ENCODE measurements at places on chromosomes 12 and 14.

GRCh38 chr12:107355004-107355565 lies 261.7 kb upstream of the CRY1 start:
- no peak for DNase-seq

GRCh38 chr12:91335699-91336098 lies 153.1 kb upstream of the DCN start:
- no peak for DNase-seq

DNA sequence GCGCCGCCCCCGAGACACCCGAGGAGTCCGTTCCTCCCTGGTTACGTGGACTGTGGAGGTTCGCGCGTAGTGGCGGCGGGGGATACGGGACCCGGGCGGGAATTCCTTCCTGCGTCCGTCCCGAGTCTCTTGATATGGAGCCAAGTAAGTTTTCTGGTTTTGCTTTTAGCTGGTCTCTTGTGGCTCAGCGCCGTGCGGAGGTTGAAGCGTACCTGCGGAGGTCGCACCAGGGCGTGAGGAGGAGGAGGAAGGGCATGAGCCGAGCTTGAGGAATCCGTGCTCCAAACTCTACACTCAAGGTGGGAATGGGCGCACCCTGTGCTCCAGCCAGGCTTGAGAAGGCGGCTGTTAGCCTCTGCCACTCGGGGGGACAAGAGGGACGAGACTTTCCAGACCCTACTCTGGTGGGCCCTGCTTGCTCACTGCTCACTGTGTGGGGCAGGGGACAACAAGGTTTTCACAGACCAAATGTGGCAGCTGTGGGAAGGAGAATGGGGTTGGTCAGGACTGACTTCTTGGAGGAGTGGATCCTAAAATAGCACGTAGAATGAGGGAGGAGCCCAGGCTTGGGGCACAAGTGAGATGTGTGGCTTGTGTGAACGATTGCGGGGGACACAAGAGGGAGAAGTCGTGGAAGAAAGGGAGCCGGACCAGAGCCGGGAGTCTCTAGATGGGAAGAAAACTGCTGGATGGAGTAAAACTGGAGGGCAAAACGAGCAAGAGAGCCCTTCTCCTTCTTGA lies 577 bp downstream of the ATG101 start:
- no peak for DNase-seq

- no peak for DNase-seq
Observed at GRCh38 chr14:26191671-26192070, 406.2 kb downstream of the NOVA1 start.

GRCh38 chr14:52442166-52442565 lies 110.1 kb downstream of the TXNDC16 start:
- DNase-seq = no peak

DNA sequence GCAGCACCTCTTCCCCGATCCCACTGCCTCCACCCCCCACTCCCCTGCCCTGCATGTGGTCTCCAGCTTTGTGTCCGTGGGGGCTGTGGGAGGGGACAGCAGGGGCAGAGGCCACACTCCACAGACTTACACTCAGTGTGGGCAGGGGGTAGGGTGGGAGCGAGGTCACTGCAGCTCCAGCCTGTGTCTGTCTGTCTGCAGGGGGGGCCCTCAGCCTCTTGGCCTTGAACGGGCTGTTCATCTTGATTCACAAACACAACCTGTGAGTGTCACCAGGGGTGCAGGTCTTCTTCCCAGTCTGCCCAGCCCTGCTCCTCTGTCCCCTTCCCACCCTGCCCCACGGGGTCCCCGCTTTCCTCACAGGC lies 6.5 kb downstream of the NOC4L start:
- no peak for DNase-seq

DNA sequence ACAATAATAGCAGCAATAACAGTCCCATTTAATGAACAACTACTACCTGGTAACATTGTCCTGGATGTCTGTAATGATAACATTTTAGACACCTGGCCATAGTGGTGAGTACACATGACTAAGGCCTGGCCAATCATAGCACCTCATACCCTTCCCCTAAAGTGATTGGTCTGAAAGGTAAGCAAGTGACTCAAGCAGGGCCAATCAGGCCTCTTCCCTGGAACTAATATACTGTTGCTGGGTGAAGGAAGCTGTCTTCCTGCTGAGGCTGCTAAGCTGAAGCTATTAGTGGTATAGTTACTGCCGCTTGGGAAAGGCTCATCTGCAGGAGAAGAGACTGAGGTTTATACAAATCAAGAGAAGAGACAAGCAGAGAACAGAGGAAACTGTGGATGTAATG lies 18.7 kb upstream of the NOS1 start:
- no peak for DNase-seq

- peak; percentile 4 for DNase-seq
Observed at GRCh38 chr12:13250416-13250815, 53.9 kb downstream of the EMP1 start.

- DNase-seq = no peak
Observed at GRCh38 chr14:67574156-67574555, 25.9 kb downstream of the PIGH start.

DNA sequence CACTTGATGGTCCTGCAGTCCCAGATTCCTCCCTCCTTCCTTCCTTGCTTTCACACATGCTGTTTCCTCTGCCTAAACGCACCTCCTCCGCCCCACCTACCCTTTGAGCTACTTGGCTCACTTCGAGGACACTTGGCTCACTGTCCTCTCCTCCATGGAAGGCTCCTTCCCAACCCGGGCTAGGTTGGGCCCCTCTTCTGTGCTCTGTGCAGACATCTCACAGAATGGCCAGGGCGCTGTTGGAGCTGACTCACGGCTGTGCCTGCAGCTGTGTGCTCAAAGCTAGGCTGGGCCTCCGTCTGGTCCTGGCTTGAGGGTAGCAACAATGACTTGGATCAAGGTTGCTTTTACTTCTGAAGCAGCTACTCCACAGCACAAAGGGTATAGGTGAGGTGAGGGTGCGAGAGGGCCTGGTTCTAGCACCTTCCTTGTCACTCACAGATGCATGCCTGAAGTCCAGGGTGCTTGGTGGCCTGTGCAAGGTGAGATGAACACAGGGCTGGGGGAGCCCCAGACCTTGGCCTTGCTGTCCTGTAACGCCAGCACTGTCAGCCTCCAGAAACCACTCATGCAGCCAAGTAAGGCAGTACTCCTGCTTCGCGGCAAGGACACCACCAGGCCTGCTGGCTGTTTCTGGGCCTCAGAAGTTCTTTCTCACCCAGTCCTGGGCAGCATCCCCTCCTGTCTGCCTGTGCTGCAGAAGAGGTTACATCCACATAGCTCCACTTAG lies 61.8 kb downstream of the GALNT16 start:
- no peak for DNase-seq

DNA sequence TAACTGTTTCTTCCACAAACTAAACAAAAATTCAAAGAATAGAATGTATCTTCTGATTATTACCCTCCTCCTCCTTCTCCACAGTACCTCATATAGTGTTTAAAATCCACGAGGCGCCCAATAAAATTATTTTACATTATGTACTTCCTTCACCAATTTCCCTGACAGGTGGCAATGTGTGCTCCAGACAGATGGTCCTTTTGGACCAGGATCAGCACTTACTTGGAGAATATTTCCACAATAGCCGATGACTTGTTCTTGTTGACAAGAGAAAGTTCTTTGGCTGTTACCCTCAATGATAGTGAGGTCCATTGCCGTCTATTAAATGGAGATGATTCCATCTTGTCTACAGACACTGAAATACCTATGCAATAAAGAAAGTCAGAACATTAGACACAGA lies 34.9 kb downstream of the LIMA1 start:
- DNase-seq = no peak

GRCh38 chr14:74423246-74423645 lies 2.8 kb downstream of the SYNDIG1L start:
- DNase-seq = no peak

- DNase-seq = no peak
Observed at GRCh38 chr12:114694436-114695304, 10.7 kb upstream of the TBX3 start.

- DNase-seq = peak; percentile 74
Observed at GRCh38 chr14:105087963-105088811, 23.0 kb upstream of the GPR132 start.

DNA sequence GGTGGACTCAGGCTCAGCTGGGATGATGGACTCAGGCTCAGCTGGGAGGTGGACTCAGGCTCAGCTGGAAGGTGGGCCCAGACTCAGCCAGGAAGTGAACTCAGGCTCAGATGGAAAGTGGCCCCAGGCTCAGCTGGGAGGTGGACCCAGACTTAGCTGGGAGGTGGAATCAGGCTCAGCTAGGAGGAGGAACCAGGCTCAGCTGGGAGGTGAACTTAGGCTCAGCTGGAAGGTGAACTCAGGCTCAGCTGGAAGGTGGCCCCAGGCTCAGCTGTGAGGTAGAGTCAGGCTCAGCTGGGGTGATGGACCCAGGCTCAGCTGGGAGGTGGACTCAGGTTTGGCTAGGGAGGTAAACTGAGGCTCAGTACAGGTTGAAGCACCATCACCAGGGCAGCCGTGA lies 21.8 kb upstream of the C14orf180 start:
- DNase-seq = no peak

DNA sequence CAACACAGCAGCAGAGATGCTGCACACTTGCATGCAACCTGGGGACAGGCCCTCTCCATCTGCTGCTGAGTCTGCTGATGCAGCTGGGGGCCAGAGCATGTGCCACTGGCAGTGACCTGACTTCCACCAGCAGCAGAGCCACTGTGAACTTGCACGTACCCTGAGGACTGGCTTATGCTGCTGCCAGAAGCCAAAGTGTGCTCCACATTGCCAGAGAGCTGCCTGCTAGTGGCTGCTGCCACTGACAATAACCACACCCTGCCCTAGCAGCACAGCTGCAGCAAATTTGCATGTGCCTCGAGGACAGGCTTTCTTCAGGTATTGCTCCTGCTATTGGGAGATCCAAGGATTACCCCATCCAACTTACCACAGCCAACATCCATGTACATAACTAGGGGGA lies 4.5 kb upstream of the PRR4 start:
- DNase-seq = no peak

- DNase-seq = no peak
Observed at GRCh38 chr14:99217066-99217955, 54.7 kb downstream of the BCL11B start.

GRCh38 chr12:2161473-2161872 lies 108.7 kb downstream of the CACNA1C start:
- no peak for DNase-seq

GRCh38 chr12:93002293-93003054 lies 73.4 kb upstream of the EEA1 start:
- DNase-seq = no peak

DNA sequence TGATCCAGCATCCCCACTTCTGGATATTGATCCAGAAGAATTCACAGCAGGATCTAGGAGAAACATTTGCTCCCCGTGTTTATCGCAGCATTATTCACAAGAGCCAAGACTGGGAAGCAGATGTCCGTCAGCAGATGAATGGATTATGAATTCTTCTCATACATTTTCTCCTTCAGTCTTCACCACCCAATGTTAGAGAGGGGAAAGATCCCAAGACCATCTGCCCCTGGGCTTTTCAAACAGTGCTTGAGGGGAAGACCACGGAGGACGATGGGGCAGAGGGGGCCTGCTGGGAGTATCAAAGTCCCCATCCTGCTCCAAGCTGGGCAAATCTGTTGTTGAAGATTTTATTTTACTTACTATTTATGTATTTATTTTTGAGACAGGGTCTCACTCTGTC lies 41.1 kb downstream of the SERPINA3 start:
- no peak for DNase-seq

GRCh38 chr12:95484524-95484923 lies 10.6 kb downstream of the METAP2 start:
- DNase-seq = no peak

GRCh38 chr12:4137015-4137414 lies 136.5 kb upstream of the CCND2 start:
- no peak for DNase-seq

GRCh38 chr12:124786061-124786964 lies 77.4 kb downstream of the SCARB1 start:
- DNase-seq = no peak

DNA sequence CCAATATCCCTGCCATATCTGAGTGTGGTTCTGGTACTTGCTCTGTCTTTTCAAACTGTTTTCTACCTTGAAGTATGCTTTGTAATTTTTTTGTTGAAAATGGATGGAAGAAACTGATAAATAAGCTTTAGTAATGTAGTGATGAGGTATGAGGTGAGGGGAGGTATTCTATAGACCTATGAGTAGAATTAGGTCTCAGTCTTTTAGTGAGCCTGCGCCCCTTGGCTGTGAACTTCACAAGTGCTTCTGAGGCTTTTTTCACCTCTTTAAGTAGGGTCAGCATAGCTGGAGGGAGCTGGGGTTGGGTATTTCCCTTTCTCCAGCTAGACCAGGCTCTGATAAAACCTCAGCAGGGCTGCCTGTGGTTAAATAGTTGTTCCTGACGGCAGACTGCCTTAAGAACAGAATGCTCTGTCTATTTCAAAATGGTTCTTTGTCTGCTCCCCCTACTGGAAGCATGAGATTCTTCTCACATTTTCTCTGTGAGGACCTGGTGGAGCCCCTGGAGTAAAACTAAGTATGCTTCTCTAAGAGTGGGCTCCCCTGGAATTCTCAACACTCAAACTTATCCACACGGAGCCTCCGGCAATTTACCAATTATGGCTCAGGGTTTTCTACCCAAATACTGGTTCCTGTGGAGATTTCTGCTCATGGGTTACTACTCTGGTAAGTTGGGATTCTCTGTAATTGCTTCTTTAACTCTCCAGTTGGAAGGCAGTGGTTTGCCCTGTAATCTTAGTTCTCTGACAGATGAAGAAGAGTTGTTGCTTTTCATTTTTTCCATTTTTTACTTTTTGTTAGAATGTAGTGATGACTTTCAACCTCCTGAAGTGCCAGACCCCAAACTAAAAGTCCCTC lies 13.1 kb downstream of the KRT5 start:
- peak; percentile 50 for DNase-seq
